ENCODE measurements at places on chromosomes 6 and 20.

GRCh38 chr20:16501301-16501700, 71.9 kb downstream of the KIF16B start:
- no peak for DNase-seq

GRCh38 chr6:16637635-16638034, 123.6 kb downstream of the ATXN1 start:
- no peak for DNase-seq

DNA sequence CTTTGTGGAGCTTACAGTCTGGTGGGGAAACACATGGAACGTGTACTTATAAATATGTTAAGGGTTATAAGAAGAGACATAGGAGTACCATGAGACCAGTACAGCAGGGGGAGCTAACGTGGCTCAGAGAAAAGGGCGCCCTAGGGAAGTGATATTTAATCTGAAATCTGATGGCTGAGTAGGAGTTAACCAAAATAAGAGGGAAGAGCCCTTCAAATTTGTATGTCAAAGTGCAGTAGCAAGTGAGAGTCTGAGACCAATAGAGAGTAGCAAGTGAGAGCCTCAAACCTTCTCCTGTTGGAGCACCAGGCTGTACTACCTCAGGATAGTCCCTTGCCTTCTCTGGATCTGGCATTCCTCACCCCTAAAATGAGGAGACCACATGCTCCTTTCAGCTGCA, 6.1 kb upstream of the PKIG start:
- DNase-seq: peak; percentile 79

DNA sequence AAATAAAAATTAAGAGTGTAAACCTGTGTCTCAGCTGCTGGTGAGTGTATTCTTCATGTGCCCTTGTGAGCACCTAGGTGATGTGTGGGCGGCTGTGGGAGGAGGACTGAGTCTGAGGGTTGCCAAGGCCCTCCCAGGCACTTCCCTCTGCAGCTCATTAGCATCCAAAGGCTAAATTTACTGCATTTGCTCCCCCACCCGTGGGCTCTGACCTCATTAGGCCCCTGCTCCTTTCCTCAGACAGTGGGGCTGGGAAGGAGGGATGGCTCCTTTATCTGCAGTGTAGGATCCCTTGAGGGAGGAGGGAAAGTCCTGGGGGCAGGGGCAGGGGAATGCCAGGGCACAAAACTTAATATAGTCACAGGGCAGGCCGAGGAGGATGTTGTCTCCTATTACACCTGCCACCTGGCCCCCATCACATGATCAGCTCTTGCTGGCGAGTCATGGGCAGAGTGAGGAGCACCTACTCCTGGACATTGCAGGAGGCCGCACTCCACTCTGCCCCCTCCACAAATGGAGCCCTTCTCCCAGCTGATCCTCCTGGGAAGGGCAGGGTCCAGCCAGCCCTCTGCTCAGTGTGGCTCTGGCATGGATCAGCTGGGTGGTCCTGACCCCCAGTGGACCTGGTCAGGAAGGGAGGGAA, 133.2 kb downstream of the MRPL14 start:
- no peak for DNase-seq

- no peak for DNase-seq
These were observed 340.4 kb downstream of the TPBG start for GRCh38 chr6:82704045-82704444.

DNA sequence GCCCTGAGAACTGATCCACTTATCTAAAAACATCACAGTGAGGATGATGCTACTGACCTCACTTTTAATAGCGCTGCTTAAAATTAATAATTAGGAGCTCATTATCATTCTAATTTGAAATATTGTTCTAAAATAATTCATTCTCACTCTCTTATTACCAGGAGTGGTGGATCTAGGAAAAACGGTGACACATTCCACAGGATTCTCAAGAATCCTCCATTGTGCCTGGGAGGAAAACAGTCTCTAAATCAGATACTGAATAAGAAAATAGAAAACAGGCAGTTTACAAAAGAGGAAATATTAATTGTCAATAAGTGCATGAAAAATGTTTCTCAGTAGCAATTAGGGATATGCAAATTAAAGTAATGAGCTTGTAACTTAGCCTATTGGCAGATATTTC, 187.4 kb downstream of the TENT5A start:
- DNase-seq: no peak

DNA sequence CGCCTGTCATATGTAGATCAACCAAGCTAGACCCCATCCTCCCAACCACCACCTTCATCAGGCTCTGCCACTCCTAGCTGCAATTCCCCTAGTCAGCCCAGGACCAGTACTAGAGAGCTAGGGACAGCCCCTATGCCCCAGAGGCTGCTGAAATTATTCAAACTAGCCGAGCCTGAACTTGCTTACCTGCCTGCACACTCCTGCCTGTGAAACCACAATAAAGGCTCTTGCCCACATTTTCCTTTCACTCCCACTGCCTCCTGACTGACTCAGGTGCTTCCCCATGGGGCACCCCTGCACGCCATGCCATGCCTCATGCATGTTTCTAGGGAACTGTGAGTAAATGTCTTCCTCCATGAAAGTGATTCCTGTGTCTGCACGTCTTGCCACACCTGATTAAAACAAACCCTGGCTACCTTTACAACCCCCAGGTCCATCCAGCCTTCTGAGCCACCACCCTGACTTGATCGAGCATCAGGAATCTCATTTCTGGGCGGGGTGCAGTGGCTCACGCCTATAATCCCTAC, 66.5 kb upstream of the IER3 start:
- no peak for DNase-seq

- no peak for DNase-seq
These were observed 390.6 kb upstream of the MARCKS start for GRCh38 chr6:113466526-113466925.

DNA sequence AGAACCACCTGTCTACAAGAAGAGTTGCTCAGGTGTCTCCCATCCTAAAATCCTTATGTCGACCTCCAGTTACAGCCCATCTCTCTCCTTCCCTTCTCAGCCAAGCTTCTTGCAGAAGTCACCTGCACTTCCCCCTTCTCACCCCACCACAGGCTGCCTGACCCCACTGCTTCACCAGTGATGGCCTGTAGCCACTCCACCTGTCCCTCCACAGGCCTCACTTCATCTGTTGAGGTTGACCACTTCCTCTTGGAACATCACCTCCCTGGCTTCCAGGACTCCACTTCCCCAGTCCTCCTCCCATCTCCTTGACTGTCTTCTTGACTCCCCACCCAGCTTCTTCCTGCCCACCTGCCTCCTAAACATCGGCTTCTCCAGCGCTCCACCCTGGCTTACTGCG, 25.4 kb downstream of the MRPL14 start:
- no peak for DNase-seq

DNA sequence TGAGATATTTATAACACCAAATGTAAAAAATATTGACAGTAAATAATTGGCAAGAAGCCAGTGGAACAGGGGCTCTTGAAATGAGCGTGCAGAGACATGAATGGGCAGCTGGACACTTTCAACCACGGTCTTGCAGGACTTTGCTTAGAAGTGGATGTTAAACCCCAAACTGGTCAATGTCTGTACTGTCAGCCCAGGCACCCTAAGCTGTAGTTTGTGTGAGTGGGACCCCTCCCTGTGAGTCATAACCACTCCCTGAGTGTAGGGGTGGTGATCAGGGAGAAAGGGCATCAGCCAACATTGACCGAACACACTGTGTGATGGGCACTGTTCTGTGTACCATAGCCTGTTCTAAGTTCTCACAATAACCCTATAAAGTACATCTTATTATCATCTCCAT, 108.6 kb downstream of the FIG4 start:
- no peak for DNase-seq

DNA sequence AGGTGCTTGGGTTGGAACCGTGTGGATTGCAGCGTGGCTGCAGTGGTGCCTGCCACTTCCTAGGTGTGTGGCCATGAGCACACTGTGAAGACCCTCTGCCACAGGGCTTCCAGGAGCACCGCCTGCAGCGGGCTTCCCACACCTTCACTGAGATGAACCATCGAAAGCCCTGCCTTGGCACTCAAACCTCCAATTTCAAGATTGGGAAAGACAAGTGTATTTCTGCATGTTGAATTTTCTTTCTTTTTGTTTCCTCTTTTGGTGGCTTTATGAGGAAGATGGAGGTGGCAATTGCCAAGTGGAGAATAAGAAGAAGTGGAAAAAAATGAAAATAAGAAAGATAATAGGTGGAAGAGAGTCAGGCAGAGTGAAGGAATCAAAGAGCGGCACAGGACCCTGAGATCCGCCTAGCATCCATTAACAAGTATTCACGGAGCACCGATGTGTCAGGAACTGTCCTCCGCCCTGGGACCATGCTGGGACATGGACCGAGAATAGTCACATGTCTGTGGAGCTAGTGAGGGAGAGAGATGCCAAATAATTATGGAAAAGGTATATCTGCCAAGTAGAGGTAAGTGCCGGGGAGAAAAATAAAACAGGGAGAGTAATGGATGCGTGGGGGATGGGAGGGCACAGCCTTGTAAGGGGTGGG, 159.9 kb downstream of the BCAS1 start:
- no peak for DNase-seq

GRCh38 chr6:133891149-133891926, 2.4 kb downstream of the TCF21 start:
- peak; percentile 55 for DNase-seq

DNA sequence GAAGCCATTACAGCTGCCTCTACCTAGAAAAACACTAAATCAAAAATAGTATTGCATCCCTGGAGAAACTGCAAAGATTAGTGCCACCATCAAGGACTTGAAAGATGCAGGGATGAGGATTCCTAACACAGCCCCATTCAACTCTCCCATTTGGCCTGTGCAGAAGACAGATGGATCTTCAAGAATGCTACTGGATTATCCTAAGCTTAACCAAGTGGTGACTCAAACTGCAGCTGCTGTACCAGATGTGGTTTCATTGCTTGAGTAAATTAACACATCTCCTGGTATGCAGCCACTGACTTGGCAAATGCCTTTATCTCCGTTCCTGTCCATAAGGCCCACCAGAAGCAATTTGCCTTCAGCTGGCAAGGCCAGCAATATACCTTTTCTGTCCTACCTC, 117.4 kb downstream of the TBC1D32 start:
- DNase-seq: peak; percentile 58

GRCh38 chr6:151265282-151265681, 25.5 kb downstream of the AKAP12 start:
- no peak for DNase-seq

DNA sequence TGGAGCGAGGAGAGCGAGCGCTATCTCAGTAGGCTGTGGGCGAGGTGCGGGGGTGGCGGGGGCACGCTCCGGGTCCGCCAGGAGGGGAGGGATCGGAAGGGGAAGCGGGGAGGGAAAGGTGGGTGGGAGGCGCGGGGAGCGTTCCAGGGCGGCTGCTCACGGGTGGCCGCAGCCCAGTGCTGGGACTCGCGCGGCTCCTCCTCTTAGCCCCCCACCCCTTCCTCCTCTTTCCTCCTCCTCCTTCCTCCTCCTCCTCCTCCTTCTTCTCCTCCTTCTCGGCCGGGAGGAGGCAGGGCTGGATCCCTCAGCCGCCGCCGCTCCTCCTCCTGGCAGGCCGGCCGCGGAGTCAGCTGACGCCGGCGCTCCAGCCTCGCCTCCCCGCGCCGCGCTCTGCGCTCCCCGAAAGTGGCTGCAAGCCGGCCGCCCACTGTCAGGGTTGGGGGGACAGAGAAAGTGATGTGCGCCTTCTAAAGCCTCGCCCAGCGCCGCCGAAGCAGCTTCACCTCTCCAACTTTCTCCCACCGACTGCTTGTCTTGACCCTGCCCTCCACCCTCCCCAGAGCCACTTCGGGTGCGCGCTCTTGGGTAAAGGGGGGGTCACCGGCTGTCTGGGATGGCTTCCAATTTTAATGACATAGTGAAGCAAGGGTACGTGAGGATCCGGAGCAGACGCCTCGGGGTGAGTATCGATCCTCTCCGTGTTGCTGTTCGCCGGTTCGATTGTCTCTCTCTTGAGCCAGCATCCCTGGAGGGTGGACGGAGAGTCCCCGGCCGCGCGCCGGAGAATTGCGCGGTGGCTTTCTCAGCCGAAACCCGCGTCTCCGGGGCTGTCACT, at the start of gene DOK5:
TSS of gene DOK5 (plus strand) at position 260 of the 835 bp plus-strand sequence. CDS start at position 614, 354 bp downstream.
- peak; percentile 38 for DNase-seq

DNA sequence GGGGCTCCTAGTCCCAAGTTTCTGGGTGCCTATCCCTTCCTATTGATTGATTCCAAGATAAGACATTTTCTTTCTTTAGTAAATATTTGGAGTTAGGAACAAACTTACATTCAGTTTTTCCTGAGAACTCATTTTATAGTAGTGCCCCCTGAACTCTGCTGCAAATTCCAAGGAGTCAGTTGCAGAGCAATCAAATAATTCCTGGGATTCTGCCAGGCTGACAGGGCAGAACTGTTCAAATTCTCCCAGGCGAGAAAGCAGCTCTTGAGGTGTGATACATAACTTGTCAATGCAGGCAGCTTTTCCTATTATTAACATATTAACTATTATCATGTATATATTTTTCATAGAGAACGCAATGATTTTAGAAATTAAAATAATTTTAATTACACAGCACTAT, 15.9 kb upstream of the ZBTB24 start:
- DNase-seq: no peak

DNA sequence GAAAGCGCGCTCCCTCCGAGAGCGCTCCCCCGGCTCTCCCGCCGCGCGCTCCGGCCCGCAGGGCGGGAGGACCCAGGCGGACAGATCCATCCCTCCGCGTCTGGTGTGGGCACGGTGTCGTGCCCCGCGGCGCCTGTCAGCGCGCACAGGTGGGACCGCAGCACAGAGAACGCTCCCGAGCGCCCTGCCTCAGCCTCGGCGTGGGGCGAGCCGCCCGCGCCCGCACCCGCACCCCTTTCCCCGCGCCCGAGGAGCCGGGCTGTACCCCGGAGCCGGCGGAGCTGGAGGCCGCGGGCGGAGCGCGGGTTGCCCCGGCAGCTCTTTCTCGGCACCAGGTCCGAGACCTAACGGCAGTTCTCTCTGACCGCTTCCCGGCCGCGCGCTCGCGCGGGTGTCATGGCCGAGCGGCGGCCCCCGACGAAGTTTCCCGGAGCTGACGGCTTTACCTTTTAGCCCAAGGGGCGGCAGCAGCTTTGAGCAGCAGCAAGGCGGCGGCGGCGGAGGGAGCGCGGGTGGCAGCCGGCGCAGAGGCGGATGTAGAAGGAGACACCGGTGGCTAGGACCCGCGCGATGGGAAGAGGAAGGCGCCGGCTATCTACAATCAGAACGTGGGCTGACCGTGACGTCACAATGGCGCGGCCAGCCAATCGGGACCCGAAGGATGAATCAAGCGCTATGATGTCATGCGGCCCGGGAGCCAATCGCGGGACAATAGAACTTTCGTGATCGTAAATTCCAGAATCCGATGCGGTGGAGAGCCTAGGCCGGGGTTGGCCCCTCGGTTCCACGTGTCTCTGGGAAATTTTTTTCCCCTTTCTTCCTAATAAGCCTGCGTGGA, at the start of gene ELOVL5:
TSS of gene ELOVL5 (minus strand) at position 580 of the 838 bp plus-strand sequence. CDS start 53,251 bp downstream, outside the sequence.
- DNase-seq: peak; percentile 99

GRCh38 chr6:165266621-165267020, 42.8 kb downstream of the C6orf118 start:
- DNase-seq: no peak

DNA sequence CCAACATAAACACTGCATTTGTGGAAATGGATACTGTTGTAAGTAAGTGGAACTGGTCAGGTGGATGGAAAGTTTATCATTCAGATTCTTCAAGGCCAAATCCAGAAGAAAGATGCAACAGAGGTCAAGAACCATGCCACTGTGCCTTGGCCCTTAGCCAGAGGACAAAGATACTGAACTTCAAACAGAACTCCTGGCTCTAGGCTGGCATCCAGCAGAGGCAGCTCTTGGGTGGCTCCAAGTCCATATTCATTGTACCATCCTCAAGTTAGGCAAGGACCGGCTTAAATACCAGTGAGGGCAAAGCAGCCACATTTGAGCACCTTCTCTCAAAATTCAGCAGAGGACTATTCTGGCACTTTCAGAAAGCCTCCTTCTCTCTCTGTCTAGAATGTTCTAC, 53.2 kb downstream of the DNAAF9 start:
- DNase-seq: no peak
